Fibroblast of lung (primary cell): ENCODE measurements at places on chromosomes 13 and 19. TPM values are rescaled to one million over a fixed set of nuclear protein-coding genes. Genes with fewer than 3 reads are reported as not detected.
A peak's percentile ranks its signal among the peaks of the same experiment; 100 is the strongest.

DNA sequence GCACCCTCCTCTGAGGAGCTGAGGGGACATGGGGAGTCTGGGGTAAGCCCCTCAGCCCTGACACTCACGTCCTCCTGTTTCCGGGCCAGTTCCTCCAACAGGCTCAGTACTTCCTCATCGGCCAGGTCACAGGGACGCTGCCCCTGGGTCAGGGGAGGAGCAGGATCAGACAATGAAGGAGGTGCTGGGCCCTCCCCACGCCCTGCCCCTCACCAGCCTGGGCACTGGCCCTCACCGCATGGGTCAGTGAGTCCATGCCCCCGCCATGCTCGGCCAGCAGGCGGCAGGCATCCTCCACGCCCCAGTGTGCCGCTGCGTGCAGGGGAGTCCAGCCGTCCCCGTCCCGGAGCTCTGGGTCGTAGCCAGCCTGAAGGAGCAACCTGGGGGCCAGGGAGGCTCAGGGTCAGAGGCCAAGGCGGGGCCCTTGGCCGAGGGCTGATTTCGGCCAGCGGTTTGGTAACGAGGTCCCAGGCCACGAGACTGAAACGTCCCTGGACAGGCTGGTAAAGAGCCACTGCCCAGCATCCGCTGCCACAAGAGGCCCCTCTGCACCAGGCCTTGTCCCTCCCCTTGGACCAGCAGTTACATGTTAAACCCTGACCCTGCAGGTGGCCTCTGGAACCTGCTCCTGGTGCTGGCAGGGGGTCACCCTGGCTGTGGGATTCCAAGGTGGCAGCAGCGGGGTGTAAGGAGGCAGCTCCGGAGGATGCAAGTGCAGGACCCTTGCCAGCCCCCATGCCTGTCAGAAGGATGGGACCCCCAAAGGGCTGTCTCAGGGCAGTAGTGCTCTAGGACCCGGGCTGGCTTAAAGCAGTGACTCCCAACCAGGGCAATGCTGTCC lies 18.5 kb downstream of the PPP1R12C start:
- H3K27me3 ChIP-seq: no peaks in the 10 kb centered on the region
- peaks cover 4% of the 10 kb centered on the region for H3K4me1 ChIP-seq
- peak overlapping the region; percentile 34 for H3K27ac ChIP-seq
- no peak for DNase-seq

GRCh38 chr19:13834244-13835069 lies 39.2 kb downstream of the ZSWIM4 start:
- peaks cover 26% of the 10 kb centered on the region for H3K36me3 ChIP-seq
- no peak overlapping the region for H3K4me3 ChIP-seq
- H3K27me3 ChIP-seq: no peaks in the 10 kb centered on the region
- no peak for DNase-seq
- peak overlapping the region; percentile 20 for H3K27ac ChIP-seq
- peaks cover 31% of the 10 kb centered on the region for H3K4me1 ChIP-seq

The NR2C2AP gene
- 3.3 and 4.4 TPM in 2 replicates for total RNA-seq

DNA sequence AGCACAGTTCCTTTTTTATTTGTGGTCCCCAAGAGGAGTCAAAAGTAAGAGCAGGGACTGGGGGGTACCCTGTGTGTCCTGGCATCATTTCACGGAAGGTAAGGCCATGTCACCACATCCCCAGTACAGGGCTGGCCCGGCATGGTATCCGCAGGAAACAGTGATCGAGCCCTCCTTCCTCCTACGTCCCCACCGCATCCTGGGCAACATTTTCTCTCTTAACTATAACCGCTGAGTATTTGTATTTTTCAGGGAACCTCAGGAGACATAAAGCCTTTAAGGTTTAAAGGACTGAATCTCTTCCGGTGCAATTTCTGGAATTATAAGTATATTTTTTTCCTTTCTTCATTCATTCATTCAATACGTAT lies 13.6 kb upstream of the LATS2 start:
- H3K27me3 ChIP-seq: no peaks in the 10 kb centered on the region
- peak overlapping the region; percentile 50 for H3K27ac ChIP-seq
- no peaks in the 10 kb centered on the region for H3K36me3 ChIP-seq
- peaks cover 16% of the 10 kb centered on the region for H3K4me1 ChIP-seq
- DNase-seq: no peak
